ENCODE measurements at places on chromosomes 16 and 17.

- DNase-seq = no peak
Observed at GRCh38 chr17:8448310-8448709, 12.6 kb downstream of the NDEL1 start.

DNA sequence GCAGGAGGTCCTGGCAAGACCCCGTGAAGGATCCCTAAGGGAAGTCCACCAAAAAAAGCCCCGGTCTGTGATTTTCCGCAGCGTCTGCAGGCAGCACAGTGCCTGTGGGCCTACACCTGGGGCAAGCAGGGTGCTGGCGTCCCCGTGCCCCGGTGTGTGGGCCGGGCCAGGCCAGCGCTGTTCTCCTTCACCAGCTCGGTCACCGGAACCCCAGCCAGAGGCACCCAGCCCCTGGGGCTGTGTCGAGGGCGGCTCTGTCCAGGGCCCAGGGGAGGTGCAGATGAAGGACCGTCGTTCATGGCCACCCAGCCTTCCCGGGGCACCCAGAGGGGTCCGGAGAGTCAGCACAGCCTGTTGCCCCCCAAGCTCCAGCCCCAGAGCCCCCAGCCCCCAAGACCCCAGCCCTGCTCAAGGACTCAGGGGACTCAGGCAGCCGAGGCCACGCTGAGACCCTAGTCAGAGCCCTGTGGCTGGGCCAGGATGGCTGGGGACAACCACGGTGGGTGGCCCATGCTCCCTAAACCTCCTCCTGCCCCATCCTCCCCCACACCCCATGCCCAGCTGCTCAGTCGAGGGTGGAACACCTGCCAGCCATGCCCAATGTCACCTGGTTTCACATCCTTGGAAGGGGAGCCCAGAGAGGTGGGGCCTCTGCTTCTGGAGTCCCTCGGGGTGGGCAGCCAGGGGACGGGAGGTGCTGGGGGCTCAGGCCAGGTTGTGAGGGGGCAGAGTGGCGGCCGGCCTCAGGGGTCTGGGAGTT lies 5.7 kb upstream of the C1QTNF8 start:
- DNase-seq = no peak

- DNase-seq = no peak
Observed at GRCh38 chr17:33375103-33375502, 82.0 kb upstream of the ASIC2 start.

DNA sequence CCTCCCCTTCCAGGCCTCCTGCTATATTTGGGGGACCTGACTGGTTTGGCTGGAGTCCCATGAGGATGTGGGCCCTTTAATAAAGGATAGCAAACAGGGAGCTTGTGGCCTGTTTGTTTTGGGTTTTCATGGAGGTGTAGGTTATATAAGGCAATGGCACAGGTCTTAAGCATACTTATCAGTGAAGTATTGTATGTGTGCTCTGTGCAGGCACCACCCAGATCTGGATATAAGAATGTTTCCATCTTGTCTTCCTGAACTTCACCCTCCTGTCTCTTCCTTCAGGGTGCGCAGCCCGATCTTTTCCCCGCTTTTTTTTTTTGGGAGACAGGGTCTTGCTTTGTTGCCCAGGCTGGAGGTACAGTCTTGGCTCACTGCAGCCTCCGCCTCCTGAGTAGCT lies 10.6 kb downstream of the SLC52A1 start:
- no peak for DNase-seq

GRCh38 chr17:50292465-50292864 lies 18.2 kb downstream of the TMEM92 start:
- no peak for DNase-seq

DNA sequence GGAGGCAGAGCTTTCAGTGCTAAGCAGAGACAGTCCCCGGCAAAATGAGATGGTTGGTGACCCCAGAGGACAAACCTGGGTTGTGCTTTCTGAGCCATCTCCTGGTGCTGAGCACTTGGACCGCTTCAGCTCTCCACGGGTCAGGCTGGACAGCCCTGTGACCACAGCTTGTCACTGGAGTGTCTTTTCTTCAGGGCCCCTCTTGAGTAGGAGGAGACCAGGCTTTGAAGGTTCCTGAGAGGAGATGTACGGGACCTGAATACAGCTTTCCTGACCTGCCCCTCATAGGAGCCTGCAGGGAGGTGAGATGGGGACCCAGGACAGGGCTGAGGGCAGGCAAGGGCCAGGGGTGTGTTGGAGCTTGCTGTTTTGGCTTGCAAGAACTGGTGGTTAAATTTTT lies 17.8 kb upstream of the ADGRG1 start:
- no peak for DNase-seq

DNA sequence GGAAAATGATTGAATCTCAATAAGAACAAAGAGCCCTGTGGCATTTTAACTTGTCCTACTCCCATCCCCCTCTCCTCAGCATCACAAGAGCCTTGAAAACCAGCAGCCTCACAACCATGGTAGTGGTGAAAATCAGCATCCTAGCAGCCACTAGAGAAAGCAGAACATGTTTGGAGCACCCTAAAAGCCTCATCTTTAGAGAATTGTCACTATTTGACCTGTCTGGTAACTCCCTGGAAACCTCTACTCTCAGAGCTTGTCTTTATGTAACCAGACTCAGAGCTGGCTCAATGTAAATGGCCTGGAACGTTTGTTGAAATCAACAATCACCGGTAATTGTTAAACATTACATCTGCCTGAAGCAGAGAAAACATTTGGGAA lies 70.8 kb downstream of the MMD start:
- no peak for DNase-seq

DNA sequence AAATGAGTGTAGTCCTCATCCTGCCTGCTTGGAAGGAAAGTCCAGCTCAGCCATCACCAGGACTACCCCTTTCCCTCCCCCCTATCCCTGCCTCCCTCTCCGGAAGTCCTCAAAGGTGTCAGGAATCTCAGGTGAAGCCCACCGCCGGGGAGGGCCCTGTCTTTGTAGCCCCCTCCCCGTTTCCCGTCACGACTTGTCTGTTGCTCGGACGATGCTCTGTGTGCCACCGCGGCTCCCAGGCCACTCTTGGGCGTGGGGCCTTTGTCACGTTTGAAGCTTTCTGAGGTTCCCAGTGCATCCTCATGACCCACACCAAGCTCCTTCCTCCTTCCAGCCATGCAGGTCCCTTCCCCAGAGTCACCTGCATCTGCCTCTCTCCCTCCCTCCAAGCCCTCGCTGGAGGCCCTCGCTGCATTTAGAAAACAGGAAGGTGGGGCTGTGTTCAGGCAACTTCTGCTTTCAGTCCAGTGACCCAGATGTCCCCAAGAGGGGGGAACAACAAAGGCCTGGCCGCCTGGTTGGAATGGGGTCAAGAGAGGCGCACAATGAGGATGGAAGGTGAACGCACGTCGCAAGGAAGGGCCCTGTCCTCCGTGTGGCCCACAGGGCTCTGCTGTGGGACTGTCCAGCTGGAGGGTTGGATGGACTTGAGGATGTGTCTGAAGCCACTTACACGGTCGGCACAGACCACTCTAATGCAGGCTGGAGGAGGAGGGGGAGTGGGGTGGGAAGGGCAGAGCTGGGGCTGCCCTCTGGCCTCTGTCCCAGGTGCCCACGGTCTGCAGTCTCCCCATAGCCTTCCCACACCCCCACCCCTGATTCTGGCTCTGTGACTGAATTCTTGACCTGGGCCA lies 59.9 kb downstream of the OR1D5 start:
- no peak for DNase-seq

DNA sequence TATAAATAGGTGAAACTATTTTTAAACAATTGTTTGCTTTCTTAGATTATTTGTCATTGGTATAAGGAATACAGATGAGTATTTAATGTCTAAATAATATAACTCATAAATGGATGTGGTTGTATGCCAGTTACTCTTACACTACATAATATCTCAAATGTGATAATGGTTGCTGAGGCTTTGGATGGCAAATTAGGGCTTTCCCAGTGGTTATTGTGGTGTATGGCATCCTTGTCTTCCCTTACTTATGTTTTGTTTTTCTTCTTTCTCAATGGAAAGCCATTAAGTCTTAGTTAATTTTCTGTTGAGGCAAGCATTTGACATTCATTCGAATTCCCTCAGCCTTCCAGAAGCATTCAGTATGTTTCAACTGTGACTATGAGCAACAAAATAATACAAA lies 10.5 kb downstream of the OMG start:
- DNase-seq = no peak

DNA sequence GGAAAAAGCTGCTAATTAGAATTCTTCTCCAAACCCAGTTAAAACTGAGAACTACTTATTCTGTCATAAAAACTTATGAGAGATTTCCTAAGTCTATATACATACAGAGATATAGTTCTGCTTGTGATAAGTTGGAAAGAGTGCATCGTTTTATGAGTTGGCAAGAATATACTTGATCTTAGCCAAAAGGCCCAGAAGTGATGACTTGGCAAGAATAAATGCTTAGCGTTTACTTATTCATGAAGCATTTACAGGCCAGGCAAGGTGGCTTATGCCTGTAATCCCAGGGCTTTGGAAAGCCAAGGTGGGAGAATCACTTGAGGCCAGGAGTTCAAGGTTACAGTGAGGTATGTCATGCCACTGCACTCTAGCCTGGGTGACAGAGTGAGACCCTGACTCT lies 81.7 kb downstream of the CYB561 start:
- DNase-seq = no peak

GRCh38 chr17:7502987-7503386 lies 18.8 kb downstream of the POLR2A start:
- no peak for DNase-seq

DNA sequence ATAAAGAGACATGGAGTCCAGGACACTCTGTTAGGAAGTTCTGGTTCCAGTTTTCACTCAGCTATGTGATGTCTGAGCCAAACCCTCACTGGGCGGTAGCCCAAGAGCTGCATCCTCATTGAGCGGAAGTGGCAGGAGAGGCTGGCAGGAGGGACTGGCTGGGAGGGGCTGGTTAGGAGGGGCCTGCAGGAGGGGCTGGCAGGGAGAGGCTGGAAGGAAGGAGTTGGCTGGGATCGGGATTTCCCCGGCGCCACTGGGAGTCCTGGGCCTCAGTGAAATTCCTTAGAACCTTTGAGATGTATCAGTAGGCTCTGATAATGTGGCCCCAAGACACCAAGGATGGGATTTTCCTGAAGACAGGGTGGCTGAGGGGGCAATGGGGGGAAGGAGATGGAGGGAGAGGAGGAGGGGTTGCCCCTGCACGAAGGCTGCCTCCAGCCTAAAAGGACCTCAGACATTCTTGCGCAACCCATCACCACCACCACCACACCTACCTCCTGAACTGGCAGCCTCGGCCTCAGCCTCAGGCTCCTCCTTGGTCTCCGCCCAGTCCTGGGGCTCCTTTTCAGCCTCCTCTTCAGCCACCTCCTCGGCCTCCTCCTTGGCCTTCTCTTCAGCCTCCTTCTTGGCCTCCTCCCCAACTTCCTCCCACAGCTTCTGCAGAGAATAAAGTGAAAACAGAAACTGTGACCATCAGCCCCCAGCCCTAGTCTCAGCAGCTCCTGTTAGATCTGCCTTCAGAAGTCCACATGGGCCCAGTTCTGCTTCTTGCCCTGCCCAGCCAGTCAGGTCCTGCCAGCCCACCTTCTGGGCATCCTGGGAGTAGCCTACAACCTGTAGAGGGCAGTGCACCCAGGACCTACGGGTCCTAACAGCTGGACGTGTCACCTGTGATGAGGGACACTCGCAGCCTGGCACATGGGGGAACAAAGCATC lies 31.7 kb downstream of the CNGB1 start:
- no peak for DNase-seq

All from NCI-H1436 treated with DMSO at 0.1 percent for 48 hours (cell line).